Adrenal gland (tissue), 19 donors: ENCODE measurements at places on chromosomes 3 and 15. TPM values are rescaled to one million over a fixed set of nuclear protein-coding genes. Genes with fewer than 3 reads are reported as not detected.

SCAANT1 gene
- 1.3 TPM for total RNA-seq

DNA sequence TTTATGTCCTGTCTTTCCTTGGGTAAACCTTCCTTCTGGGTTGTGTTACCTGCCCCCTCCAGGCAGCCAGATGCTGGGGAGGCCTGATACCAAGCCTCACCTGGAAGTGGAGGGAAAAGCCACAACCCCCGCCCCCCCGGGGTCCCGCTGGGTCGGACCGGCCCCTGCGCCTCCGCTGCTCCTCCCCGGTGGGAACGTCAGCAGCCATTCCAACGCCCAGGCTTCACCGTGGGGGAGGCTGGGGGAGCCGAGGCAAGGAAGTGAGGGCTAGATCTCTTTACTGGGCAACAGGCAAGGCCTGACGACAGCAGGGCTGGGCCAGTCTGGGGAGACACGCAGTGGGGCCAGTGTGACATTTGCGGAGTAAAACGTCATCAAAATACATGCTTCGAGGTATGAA is 53.0 kb upstream of the SNRPA1 start:
- no peaks in the 10 kb centered on the region for H3K27me3 ChIP-seq
- H3K4me3 ChIP-seq: no peak overlapping the region
- no peak for DNase-seq
- no peaks in the 10 kb centered on the region for H3K4me1 ChIP-seq

- H3K27ac ChIP-seq: no peak overlapping the region
- H3K27me3 ChIP-seq: no peaks in the 10 kb centered on the region
- H3K4me3 ChIP-seq: no peak overlapping the region
- H3K4me1 ChIP-seq: no peaks in the 10 kb centered on the region
- H3K36me3 ChIP-seq: no peaks in the 10 kb centered on the region
- DNase-seq: no peak
These were observed 154.9 kb downstream of the SEMA6D start for GRCh38 chr15:47872208-47872607.

DNA sequence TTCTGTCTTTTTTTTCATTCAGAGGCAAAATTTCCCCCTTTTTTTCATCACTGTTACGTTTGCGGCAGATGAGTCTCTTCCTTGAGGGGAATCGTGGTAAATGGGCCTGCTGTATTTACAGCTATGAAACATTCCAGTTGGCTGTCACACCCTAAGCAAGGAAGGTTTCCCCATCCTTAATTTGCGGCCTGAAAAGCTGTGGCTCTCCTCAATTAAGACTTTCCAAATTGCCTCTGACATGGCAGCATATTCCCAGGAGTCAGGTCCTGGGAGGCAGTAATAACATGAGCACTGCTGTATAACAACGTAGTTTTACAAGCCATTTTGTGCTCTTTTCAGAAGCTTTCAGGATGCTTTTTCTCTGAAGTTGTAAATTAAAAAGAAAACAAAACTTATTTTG is 420.9 kb downstream of the LPP start:
- H3K4me1 ChIP-seq: peaks cover 9% of the 10 kb centered on the region
- no peak overlapping the region for H3K4me3 ChIP-seq
- no peaks in the 10 kb centered on the region for H3K27me3 ChIP-seq
- no peak for DNase-seq

DNA sequence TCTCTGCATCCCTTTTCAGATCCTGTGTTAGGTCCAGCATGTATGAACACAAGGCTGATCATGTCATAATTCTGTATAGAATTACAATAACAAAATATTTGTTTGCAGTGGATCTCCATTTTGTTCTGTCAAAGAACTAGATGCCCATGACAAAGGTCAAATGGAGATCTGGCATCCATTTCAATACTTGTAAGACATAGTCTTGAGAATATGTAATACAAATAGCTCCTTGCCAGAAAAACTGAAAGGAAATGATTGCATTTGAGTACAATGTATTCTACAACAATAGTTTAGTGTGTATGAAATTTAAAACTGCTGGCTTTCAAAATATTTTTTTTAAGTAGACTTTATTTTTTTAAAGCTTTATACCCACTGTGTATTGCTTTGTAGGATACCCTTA is 101.1 kb downstream of the CMSS1 start:
- no peak overlapping the region for H3K27ac ChIP-seq
- H3K4me3 ChIP-seq: no peak overlapping the region
- DNase-seq: no peak
- H3K27me3 ChIP-seq: no peaks in the 10 kb centered on the region
- H3K36me3 ChIP-seq: no peaks in the 10 kb centered on the region

DNA sequence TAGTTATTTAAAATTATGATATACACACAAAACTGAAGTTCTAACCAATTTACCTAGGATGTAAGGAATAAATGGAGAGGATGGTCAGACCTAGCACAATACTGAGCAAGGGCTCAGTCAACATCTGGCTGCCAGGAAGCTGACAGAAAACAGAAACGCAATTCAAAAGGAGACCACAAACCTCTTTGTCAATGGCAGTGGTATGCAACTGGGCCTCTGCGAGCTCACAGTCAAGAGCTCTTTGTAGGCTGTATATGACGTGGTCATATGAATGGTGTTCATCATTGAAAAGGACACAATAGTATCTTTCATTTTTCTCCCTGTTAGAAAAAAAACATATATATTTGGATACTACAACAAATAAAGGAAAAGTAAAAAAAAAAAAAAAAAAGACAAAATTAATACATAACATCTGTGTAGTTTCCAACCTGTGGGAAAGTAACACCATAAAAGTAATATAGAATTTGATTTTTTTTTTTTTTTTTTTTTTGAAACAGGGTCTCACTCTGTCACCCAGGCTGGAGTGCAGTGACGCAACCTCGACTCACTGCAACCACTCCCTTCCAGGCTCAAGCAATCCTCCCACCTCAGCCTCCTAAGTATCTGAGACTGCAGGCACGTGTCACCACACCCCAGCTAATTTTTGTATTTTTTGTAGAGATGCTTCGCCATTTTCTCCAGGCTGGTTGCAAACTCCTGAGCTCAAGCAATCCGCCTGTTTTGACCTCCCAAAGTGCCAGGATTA is 37.9 kb downstream of the UBR1 start:
- no peaks in the 10 kb centered on the region for H3K4me1 ChIP-seq
- H3K27me3 ChIP-seq: no peaks in the 10 kb centered on the region
- no peak overlapping the region for H3K4me3 ChIP-seq
- no peak for DNase-seq
- peaks cover 43% of the 10 kb centered on the region for H3K36me3 ChIP-seq
- H3K27ac ChIP-seq: no peak overlapping the region

DNA sequence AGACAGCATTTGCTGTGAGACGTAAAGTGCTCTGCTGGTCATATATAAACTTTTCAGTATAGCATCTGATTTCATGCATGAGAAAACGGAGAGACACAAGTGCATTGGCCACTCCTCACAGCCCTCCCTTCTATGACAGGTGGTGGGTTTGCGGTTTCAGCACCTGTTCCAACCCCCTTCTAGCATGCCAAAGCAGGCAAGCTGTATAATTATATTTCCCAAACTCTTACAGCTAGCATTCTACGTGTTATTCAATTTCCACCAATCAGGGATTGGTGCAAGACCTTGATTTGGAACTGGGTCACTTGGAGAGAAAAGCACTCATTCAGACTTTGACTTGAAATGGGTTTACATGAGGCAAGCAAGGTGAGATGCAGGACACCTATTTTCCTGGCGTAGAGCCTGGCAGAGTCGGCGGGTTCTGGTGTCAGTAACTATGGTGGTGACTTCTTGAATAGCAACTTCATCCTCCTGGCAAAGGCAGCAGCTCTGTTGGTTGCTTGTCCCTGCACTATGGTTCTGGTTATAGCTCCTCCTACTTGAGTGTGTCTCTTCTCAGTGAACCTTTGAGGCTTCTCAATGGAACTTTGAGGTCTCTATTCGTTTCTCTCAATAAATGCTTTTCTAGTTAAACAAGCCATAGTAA is 356.5 kb downstream of the TBL1XR1 start:
- H3K27ac ChIP-seq: no peak overlapping the region
- no peaks in the 10 kb centered on the region for H3K27me3 ChIP-seq
- no peaks in the 10 kb centered on the region for H3K36me3 ChIP-seq
- H3K4me3 ChIP-seq: no peak overlapping the region

DNA sequence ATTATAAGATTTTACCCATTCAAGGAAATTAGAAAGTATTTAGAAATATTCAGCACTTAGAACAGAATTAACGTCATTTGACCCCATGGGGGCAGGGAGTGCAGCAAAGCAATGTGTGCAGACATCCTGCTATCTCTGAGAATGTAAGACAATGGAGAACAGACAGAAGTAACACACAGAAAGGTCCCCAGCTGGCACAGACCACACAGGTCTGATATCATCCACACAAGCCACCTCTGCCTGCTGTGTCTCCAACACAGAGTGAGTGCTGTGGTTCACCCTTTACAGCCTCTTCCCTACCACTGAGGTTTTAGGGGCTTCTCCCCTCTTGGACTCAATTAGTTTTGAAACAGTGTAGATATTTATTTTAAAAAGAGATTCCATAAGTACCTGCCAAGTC is 16.1 kb downstream of the TXNRD3 start:
- no peak overlapping the region for H3K27ac ChIP-seq
- no peak overlapping the region for H3K4me3 ChIP-seq
- H3K27me3 ChIP-seq: no peaks in the 10 kb centered on the region
- H3K4me1 ChIP-seq: no peaks in the 10 kb centered on the region
- no peaks in the 10 kb centered on the region for H3K36me3 ChIP-seq

- no peak overlapping the region for H3K27ac ChIP-seq
- H3K27me3 ChIP-seq: no peaks in the 10 kb centered on the region
- H3K4me3 ChIP-seq: no peak overlapping the region
- no peaks in the 10 kb centered on the region for H3K36me3 ChIP-seq
These were observed 38.5 kb downstream of the TPRA1 start for GRCh38 chr3:127552038-127552437.

DNA sequence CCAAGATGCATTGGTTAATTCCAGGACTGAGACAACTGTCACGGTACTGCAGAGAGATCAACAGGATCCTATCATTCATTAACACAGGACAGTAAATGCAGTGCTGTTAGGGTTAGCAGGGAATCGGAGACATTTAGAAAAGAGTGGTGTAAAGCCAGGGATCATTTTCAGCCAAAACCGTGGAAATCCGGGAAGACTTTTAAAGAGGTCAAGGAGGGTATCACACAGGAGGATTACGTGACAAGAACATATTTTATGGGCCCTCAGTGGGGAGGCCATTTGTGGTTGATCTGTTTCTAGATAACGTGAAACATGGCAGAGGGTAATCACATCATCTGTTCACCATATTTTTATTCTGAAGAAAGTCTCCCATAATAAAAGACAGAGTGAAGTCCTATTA is 216.1 kb downstream of the PTPRG start:
- no peaks in the 10 kb centered on the region for H3K36me3 ChIP-seq
- no peak overlapping the region for H3K4me3 ChIP-seq
- no peak overlapping the region for H3K27ac ChIP-seq
- DNase-seq: no peak
- no peaks in the 10 kb centered on the region for H3K27me3 ChIP-seq

DNA sequence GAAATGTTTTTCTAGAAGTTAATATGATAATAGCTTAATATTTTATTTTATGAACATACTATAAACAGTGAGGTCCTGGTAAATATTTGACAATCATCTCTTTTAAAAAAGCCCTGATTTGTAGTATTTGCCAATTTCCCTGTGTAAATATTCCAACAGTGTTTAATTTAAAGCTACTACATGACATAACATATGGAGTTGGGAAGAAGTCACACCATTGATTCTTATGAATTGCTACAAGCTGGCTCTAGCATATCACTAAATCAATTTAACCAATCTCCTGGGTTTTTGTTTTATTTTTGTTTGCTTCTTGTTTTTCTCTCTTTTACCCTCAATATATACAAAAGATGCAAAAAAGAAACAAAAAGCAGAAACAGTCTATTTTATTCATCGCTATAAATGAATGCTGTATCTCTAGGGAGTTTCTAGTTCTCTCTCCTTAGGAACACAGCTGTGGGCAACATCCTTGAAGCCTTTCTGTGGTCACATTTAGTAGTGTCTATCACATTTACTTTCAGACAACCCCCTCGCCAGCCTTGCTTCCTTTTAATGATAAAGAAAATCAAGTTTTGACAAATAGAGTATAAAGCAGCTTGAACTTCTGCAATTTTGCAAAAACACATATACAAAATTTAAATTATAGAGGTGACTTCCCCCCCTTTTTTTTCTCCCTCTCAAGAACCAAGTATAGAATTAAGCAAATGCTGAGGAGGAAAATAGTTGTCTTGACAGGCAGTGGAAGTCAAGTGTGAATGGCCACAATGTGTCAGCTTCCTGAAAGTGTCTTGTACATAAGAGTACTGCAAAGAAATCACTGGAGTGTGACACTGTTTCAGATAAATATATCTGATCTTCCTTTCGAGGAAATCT is 21.4 kb downstream of the CCR1 start:
- DNase-seq: no peak
- no peak overlapping the region for H3K4me3 ChIP-seq
- no peaks in the 10 kb centered on the region for H3K27me3 ChIP-seq
- no peak overlapping the region for H3K27ac ChIP-seq
- no peaks in the 10 kb centered on the region for H3K36me3 ChIP-seq

RARB gene
- 11.7 TPM for total RNA-seq

GRCh38 chr3:14440168-14440518 is 37.7 kb downstream of the SLC6A6 start:
- H3K27ac ChIP-seq: peak overlapping the region; percentile 20
- no peaks in the 10 kb centered on the region for H3K36me3 ChIP-seq
- no peaks in the 10 kb centered on the region for H3K27me3 ChIP-seq
- DNase-seq: no peak

TOPAZ1 gene
- not detected for total RNA-seq

LRCH3 gene
- total RNA-seq: 44.6 TPM

RASL12 gene
- total RNA-seq: 9.2 TPM

PEX11A gene
- 10.0 TPM for total RNA-seq

- no peak overlapping the region for H3K4me3 ChIP-seq
- no peaks in the 10 kb centered on the region for H3K36me3 ChIP-seq
- no peak overlapping the region for H3K27ac ChIP-seq
- DNase-seq: no peak
- no peaks in the 10 kb centered on the region for H3K4me1 ChIP-seq
- H3K27me3 ChIP-seq: no peaks in the 10 kb centered on the region
These were observed 293.4 kb upstream of the MME start for GRCh38 chr3:154786724-154787123.

AMT gene
- total RNA-seq: 29.3 TPM

TM4SF18 gene
- 12.8 TPM for total RNA-seq

DNA sequence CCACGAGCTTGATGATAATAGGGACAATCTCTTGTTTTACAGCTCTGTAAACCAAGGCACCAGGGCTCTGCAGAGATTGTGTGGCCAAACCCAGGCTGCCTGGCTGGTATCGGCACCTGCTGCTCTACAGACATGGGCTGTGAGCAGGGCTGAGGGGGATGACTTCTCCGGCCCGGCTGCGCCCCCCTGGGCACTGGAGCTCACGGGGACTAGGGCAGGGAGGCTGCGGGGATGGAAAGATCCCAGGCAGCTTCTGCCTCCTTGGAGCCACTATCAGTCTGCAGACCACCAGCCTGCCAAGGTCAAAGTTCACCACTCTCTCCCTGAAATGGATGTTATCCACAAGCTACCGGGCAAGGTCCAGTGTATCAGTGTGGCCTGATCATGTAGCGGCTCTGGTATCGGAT is 22.0 kb upstream of the PIGZ start:
- no peak overlapping the region for H3K4me3 ChIP-seq
- no peaks in the 10 kb centered on the region for H3K27me3 ChIP-seq
- no peak for DNase-seq
- no peak overlapping the region for H3K27ac ChIP-seq
- H3K36me3 ChIP-seq: no peaks in the 10 kb centered on the region
- no peaks in the 10 kb centered on the region for H3K4me1 ChIP-seq
